Uterus (tissue), 4 donors: ENCODE measurements at places on chromosomes 2 and 18.

DNA sequence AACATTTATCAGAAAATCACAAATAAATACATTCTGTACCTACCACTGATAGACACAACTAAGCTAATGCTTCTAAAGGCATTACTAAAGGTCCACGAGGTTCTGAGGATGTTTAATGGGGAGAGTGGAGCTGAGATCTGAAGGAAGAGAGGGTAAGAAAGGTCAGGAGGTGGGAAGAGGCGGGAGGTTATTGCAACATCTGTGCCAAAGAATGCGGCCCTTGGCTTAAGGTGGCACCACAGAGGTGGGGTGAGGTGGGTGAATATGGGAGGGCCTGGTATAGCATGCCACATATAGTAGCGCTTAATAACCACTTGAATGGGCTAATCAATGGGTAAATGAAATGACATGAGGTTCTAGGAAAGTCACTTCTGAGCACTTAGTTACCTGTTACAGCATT, 217.8 kb upstream of the ATP5MC3 start:
- DNase-seq = no peak

DNA sequence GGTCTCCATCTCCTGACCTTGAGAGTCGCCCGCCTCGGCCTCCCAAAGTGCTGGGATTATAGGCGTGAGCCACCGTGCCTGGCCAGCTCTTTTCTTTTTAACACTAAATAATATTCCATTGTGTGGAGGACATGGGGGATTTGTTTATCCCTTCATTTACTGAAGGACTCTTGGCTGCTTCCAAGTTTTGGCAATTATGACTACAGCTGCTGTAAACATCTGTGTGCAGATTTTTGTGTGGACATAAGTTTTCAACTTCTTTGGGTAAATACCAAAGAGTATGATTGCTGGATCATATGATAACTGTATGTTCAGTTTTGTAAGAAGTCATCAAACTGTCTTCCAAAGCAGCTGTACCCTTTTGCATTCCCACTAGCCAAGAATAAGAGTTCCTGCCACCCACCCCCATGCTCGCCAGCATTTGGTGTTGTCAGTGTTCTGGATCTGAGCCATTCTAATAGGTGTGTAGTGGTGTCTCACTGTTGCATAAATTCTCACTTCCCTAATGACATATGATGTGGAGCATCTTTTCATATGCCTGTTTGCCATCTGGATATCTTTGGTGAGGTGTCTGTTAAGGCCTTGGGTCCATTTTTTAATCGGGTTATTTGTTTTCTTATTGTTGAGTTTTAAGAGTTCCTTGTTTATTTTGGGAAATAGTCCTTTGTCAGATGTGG, 52.2 kb downstream of the TNFRSF11A start:
- DNase-seq = no peak

DNA sequence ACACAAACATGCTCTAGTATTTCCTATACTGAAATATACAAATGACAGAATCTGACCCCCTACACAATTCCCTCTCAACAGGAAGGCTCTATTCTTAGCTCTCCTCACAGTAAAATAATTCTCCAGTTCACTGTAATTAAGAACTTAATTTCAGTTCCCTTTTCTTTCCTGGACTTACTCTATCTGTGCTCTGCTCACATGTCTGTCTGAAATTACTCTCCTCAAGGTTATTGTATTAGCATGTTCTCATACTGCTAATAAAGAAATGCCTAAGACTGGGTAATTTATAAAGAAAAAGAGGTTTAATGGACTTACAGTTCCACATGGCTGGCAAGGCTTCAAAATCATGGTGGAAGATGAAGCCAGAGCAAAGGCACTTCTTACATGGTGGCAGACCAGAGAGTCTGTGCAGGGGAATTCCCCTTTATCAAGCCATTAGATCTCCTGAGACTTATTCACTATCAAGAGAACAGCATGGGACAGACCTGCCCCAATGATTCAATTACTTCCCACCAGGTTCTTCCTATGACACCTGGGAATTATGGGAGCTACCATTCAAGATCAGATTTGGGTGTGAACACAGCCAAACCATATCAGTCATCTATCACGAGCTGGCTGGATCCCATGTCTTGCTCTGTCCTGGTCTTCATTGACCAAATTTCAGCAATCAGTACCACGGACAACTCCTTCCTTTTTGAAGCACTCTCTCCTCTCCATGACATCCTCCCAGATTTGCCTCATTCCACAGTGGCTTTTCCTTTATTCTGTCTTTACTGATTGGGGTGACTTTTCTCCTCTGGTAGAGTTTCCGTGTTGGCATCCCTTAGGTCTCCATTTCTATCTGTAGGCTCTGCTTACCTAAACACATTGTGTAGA, 110.9 kb downstream of the GALR1 start:
- DNase-seq = no peak

- DNase-seq = no peak
Measured at GRCh38 chr2:96522304-96523203, 14.0 kb upstream of the ARID5A start.

DNA sequence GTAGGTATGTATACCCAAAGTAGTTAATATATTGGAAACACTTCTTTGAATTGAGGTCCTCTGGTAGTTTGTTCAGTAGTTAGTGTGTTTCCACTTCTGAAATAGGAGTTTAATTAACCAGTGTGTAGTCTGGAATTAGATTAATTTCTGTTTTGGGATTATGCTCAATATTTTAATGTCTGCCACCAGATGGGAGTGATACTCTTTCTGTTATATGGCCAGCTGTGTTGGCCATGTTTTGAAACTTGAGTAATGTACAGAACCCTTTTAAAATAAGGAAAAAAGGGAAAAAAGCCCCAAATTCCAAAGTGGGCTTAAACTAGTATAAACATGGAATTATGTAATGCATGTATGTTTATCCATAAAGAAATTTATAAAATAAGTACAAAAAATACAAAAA, 147.7 kb downstream of the CTNNA2 start:
- DNase-seq = no peak

DNA sequence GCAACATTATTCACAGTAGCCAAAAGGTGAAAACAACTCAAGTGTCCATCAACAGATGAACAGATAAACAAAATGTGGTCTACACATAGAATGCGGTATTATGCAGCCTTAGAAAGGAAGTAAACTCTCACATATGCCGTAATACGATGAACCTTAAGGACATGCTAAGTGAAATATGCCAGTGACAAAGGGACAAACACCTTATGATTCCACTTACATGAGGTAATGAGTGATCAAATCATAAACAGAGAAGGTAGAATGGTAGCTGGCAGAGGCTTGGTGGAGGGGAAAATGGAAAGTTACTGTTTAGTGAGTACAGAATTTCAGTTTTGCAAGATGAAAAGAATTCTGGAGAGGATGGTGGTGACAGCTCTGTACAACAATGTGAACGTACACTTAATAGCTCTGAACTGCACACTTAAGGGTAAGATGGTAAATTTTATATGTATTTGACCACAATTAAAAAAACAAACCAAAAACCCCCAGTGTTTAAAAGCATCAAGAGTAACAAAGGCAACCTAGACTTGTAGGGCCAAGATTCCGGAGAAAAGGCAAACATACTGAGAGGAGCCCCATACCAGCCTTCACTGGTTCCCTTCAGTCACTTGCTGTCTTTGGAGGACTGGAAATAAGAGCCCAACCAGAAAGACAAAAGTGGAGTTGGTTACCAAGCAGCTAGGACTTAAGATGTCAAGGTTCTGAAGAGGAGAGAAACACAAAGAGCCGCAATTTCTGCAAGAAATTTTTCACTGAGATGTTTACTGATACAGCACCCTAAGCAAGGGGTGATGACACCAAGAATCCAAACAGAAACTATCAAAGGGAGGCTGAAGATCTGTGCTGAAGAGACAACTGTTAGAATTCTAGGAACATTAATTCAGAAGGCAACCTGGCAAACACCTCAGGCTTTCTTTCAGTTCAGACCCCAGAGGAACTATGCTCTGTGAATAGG, 61.3 kb downstream of the CUL3 start:
- no peak for DNase-seq

- no peak for DNase-seq
Measured at GRCh38 chr2:82797469-82797868, 1661.6 kb downstream of the SUCLG1 start.

DNA sequence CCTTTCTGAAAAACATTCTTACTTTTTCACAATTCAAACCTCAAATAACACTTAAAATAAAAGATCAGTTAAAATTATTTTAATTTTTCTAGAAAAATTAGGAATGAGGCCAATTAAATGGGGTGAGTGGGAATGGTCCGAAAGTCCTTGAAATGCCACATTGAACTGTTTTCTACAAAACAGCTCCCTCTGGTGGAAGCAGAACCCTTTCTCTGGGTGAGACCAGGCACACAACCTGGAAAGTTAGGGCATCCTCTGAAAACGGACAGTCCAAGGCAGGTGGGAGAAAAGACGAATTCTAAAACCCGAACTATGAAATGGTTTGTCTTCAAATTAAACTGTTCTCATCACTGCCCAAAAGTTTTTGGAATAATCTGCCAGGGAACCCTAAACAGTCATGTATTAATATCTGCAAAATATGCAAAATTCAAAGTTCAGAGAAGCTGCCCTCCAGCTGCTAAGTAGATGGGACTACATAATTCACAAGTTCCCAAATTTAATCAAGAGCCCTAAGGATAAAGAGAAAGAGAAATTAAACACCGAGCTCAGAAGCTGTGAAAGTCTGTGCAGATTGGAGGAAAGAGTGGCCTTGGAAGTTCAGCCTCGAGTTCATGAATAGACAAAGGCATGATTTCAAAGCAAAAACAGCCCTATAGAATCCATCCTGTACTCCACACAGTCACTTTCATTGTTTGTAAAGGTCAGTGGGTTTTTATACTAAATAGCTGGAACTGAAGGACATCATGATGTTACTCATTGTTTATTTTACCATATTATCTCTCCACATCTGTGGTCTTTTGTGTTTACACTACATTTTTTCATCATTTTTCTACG, 108.3 kb downstream of the PIEZO2 start:
- DNase-seq = peak; percentile 20

DNA sequence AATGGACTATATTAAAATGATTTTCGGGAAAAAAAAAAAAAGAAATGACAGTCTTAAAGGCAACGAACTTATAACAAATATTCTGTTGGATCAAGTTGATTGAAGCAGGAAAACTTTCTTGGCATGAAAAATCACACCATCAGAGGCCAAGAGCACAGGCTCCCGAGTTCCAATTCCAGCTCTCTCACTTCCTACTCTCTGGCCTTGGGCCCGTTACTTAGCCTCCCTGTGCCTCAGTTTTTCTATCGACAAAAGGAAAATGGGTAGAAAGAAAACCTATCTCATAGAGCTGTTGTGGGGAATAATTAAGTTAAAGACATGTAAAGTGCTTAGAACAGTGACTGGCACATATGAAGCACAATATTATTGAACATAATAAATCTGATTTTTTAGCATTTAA, 74.2 kb downstream of the HNRNPLL start:
- no peak for DNase-seq

DNA sequence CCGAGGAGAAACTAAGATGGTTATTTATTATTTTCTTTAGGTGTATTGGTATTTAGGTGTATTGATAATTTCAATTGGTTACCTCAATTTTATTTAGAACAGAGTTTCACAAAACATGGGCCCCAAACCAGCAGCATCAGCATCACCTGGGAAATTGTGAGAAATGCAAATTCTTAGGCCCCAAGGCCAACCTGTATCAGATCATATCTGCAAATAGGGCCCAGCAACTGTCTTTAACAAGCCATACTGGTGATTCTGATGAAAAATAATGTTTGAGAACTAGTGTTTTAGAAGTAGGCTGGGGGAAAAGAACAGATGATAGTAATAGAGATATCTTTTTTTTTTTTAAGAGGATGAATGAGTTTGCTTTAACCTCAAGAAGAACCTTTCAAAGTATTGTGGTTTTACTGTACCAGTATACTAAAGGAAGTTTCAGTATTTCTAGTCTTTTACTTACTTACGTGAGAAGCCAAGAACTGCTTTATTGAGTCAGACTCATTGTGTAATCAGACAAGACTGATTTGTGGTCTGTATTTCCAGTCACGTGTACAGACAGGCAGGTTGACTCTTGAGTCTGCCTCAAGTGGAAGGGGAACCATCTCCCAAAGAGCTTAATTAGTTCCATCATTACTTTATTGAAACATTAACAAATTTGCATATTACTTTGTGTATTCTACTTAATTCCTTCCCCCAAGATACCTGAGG, 60.4 kb upstream of the GAREM1 start:
- DNase-seq = no peak

DNA sequence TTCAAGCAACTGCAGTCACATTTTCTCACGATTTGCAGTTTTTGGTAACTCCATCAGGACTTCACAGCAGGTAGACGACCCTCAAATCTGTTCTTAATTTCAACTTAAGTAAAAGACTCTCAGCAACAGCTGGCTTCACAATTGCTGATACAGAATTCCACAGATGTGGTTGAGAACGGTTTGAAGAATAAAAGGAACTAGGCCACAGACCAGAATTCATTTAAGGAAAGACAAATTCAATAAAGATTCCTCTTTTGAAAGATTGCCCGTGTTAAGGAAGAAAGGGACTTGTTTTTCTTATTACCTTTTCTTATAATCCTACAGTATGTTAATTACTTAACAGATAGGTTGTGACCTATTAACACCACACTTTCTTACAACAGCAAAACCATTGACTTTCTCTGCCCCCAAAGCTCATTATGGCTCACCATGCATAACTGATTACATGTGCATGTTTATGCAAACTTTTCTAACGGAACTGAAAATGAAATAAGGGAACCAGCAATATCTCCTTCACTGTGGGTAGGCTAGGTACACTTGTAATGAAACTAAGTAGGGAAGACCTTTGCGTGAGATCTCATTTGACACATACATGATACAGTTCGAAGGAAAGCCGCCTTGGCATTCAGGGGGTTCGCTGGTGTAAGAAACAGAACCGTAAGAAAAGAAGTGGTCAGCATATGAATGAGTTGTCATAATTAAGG, 4.7 kb upstream of the ZNF516 start:
- DNase-seq = no peak

GRCh38 chr2:120398051-120398995, 52.4 kb downstream of the INHBB start:
- DNase-seq = no peak

- no peak for DNase-seq
Measured at GRCh38 chr2:16040271-16041010, 100.1 kb downstream of the MYCN start.

- peak; percentile 13 for DNase-seq
Measured at GRCh38 chr2:239158641-239159475, 242.0 kb downstream of the HDAC4 start.

- no peak for DNase-seq
Measured at GRCh38 chr18:67280486-67281242, 235.9 kb downstream of the DSEL start.

- DNase-seq = no peak
Measured at GRCh38 chr18:44741085-44741484, 60.4 kb downstream of the SETBP1 start.

GRCh38 chr2:35932276-35932963, 423.2 kb upstream of the CRIM1 start:
- DNase-seq = no peak

- no peak for DNase-seq
Measured at GRCh38 chr2:193583638-193584400, 1389.1 kb upstream of the TMEFF2 start.

DNA sequence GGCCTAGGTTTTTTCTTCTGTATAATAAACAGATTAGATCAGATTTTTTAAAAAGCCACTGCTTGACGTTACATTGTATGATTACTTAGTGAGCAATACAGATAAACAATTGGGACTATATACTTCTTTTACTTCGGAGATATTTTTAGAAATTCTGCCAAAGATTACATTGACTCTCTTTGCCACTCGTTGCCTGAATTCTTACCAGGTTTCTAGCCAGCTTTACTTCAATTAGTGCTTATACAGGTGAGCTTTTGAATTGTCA, 156.6 kb downstream of the HAUS1 start:
- no peak for DNase-seq

- no peak for DNase-seq
Measured at GRCh38 chr2:206540757-206541156, 97.4 kb downstream of the ADAM23 start.

GRCh38 chr2:160916300-160916699, 243.9 kb upstream of the TANK start:
- no peak for DNase-seq
